Cortex of kidney (tissue), 1 donor: ENCODE measurements at places on chromosomes 2 and 18.

DNA sequence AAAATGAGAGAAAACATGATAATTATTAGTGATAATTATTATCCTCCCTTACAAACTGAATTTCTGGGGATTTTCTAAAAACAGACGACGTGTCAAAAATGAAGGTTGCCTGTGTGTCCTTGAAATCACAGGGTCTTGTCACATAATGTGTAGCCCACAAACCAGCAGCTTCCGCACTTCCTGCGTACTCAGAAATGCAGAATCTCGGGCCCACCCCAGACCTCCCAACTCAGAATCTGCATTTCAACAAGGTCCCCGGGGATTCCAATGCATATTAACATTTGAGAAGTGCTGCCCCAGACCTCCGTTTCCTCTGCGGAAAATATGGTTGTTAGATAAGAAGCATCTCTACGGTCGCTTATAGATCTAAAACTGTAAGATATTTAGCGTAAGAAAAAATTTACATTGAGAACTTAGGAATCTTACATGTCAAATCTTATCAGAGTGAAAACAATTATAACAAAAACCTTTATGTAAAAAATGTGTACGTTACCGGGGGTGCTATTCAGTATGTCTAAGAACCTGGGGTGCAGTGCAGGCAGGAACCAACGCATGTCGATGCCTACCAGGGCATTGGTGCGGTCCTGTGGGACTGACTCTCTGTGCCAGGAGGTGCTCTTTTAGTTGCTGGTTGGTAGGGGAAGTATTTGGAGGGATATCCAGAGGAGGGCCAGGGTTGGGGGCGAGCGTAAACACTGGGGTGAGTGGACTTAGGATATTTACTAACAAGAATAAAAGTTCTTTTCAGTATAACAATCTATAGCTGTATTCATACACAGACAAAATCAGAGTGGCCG, 15.2 kb downstream of the CDKL4 start:
- DNase-seq: no peak

DNA sequence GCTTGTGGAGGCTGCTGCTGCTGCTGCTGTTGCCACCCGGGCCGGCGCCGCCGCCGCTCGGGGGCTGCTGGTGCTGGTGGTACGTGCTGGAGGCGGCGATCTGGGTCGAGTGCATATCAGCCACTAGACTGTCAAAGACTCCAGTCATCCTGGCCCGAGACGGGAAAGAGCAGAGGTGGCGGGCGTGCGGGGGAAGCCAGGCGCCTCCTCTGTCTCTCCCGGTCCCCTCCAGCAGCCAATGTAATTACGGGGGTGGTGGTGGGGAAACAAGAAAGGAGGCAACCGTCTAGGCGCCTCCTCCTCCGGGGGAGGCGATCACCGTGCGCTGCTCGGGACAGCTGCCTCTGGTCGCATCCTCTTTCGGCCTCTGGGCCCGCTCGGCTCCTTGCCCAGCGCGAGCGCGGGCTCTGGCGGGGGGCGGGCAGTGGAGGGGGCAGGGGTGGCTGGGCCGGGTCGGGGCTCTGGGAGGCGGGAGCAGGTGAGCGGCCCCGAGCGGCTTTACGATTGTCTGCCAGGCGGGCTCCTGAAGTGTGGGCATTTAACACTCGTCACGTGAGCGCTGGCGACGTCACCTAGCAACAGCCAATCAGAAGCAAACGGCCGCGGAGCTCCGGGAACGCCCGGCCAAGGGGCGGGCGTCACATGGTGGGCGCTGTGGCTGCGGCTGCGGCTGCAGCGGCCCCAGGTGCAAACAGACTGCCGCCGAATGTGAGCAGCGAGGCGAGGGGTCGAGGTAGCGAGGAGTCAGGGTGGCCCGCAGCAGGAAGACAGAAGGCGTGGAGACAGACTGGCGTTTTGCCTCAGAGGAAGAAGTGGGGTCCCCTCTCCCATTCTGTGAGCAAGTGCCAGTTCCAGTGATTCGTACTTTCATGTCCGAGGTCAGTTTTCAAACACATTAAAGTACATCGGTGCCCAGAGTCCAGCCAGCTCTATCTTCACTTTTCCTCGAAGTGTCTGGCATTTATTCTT, at the start of gene DLX2:
DLX2 (minus strand) TSS at position 510 of the 969 bp plus-strand sequence; CDS start at position 148, 362 bp downstream.
- no peak for DNase-seq

- no peak for DNase-seq
Observed at GRCh38 chr2:120679526-120679925, 56.1 kb upstream of the GLI2 start.

DNA sequence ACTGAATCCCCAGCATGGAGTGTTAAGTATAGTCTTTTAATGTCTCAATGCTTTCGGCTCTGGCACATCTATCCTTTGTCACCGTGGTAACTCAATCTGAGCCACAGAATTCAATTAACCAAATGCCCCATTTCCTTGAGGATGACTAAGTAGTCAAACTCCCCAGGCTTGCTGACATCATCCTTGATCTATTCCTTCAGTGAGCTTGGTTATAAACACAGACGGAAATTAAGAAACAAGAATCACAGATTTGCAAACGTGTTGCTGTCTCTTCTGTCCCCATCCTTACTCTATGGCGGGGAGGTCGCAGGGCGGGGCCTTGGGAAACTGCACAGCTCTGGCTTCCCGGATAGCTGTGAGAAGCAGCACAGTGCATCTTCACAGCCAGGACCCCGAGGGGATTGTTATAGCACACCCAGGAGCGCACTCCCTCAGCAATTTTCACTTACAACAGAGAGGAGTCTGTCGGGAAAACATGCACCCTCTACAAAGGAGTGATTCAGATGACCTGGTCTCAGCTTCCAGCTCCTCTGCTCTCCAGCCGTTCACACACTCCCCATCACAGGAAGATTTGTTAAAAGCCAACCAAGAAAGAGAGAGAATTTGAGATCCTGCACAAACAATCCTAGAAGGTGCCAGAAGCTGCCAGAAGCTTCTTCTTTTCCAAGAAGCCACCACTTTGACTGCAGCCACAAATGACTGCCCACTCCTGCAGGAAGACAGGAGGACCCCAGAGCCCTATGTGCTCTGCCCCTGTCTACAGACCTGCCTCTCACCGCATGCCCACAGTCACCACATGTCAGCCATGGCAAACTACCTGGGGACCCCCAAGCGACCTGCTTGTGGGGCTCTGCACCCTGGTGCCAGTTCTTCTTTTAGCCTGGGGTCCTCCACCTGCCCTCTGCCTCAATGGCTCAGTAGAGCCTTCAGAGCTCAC, 44.9 kb upstream of the YWHAQ start:
- no peak for DNase-seq

DNA sequence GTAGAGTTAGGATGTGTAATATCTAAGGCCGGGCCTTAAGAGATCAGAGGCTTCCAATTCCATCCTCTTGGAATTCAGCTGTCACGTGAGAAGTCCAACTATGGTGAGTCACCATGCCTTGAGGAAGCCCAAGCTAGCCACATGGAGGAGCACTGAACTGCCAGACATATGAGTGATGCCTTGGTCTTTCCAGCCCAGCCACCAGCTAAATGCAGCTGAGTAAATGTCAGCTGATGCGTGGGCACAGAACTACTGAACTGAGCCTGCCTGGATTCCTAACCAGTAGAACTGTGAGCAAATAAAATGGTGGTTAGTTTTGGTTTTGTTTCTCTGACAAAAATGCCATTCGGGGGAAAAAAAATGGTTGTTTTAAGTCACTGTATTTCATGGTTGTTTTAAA, 153.7 kb upstream of the SERTAD2 start:
- no peak for DNase-seq

GRCh38 chr18:5175378-5175777, 21.7 kb downstream of the AKAIN1 start:
- no peak for DNase-seq

- no peak for DNase-seq
Observed at GRCh38 chr2:239960929-239961661, 64.0 kb downstream of the NDUFA10 start.

GRCh38 chr2:37627710-37628109, 43.7 kb downstream of the CDC42EP3 start:
- no peak for DNase-seq

- DNase-seq: no peak
Observed at GRCh38 chr2:215049341-215049740, 89.1 kb downstream of the ABCA12 start.

DNA sequence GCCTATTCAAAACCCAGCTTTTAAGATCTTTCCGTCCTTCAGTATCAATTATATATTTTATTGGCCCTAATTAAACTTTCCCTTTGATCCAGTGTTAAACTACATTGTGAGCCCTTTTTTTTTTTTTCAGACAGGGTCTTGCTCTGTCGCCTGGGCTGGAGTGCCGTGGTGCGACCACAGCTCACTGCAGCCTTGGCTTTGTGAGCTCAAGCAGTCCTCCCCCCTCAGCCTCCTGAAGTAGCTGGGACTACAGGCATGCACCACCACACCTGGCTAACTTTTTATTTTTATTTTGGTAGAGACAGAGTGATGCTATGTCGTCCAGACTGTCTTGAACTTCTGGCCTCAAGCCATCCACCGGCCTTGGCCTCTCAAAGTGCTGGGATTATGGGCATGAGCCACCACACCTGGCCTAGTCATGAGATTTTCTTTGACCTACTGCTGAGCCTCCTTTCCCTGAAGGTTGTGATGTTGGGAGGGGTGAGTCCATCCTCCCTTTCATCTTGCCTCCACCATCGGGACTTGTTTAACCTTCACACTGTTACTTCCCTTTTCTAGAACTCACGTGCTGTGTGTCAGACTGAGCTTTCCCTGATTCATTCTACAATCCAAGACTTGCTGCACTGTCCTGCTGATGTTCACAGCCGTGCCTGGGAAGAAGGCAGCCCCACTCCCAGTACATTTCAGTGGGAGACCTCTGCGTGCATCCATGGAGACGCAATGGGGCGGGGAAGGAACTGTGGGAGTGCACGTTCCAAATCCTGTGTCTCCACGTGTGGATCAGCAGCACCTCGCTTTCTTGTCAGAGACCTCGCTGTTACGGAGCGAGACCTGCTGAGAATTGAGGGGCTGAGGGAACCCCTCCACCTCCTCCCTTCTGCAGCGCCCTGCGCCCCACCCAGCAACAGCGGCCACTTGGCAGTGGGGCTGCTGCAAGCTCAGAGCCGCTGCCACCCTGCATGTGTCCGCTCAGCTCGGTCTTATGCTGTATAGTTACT, 10.8 kb downstream of the OXER1 start:
- no peak for DNase-seq

GRCh38 chr2:238663586-238663985, 184.3 kb upstream of the TWIST2 start:
- DNase-seq: no peak

- DNase-seq: no peak
Observed at GRCh38 chr2:76998152-76998551, 524.0 kb downstream of the LRRTM4 start.

DNA sequence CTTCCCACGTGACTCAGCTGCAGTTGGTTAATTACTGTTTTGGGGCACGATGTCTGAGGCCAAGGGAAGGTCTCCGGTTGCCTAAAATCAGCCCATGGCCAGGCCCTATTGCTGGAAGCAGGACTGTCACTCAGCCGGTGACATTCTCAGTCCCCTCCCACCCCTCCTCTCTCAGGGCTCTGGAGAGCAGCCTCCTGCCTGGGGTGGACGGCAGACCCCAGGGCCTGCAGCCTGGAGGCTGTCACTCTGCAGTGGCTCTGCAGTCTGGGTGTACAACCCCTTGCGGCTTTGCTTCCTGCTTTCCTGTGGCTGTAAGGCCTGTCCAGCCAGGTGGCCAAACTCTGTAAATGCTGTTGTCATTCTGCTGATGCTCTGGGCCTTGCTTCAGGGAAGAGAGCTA, 32.8 kb downstream of the ZBTB7C start:
- no peak for DNase-seq

GRCh38 chr2:189836644-189837043, 52.4 kb downstream of the PMS1 start:
- DNase-seq: no peak

GRCh38 chr2:185316383-185316782, 422.2 kb upstream of the FSIP2 start:
- no peak for DNase-seq

- DNase-seq: no peak
Observed at GRCh38 chr18:32553174-32553573, 82.5 kb upstream of the GAREM1 start.

DNA sequence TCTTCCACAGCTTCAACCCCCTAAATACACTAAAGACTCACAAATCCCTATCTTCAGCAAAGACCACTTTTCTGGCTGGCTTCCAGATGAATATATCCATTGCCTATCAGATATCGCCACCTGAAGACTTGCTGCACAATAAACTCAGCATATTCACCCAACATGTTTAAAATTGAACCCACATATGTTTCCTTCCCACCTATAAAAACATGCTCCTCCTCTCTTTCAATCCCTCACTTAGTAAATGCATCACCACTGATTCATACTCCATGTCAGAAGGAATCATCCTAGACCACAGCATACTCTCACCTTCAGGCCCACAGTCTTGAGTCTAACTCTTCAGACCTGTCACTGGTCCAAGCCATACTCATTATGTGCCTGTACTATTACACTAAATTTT, 5.3 kb downstream of the SPC25 start:
- no peak for DNase-seq

- no peak for DNase-seq
Observed at GRCh38 chr2:222982010-222982908, 69.7 kb upstream of the KCNE4 start.

- no peak for DNase-seq
Observed at GRCh38 chr2:239195318-239195871, 205.4 kb downstream of the HDAC4 start.

DNA sequence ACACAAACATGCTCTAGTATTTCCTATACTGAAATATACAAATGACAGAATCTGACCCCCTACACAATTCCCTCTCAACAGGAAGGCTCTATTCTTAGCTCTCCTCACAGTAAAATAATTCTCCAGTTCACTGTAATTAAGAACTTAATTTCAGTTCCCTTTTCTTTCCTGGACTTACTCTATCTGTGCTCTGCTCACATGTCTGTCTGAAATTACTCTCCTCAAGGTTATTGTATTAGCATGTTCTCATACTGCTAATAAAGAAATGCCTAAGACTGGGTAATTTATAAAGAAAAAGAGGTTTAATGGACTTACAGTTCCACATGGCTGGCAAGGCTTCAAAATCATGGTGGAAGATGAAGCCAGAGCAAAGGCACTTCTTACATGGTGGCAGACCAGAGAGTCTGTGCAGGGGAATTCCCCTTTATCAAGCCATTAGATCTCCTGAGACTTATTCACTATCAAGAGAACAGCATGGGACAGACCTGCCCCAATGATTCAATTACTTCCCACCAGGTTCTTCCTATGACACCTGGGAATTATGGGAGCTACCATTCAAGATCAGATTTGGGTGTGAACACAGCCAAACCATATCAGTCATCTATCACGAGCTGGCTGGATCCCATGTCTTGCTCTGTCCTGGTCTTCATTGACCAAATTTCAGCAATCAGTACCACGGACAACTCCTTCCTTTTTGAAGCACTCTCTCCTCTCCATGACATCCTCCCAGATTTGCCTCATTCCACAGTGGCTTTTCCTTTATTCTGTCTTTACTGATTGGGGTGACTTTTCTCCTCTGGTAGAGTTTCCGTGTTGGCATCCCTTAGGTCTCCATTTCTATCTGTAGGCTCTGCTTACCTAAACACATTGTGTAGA, 110.9 kb downstream of the GALR1 start:
- DNase-seq: no peak

- DNase-seq: no peak
Observed at GRCh38 chr18:32764611-32765244, 8.1 kb downstream of the KLHL14 start.
